ENCODE measurements at places on chromosomes 16 and 17. TPM values are rescaled to one million over a fixed set of nuclear protein-coding genes. Genes with fewer than 3 reads are reported as not detected.

CDH15 gene
- not detected for total RNA-seq

FBXW10 gene
- not detected for total RNA-seq

AGRP gene
- not detected for total RNA-seq

CXCL16 gene
- 2.5 TPM for total RNA-seq

MYCBPAP gene
- total RNA-seq, result 6.9 TPM

CFAP119 gene
- 3.8 TPM for total RNA-seq

RAB37 gene
- total RNA-seq, result 6.7 TPM

- no peaks in the 10 kb centered on the region for H3K4me1 ChIP-seq
- no peak overlapping the region for H3K27ac ChIP-seq
- no peak overlapping the region for H3K4me3 ChIP-seq
- no peaks in the 10 kb centered on the region for H3K27me3 ChIP-seq
- DNase-seq, result no peak
- H3K36me3 ChIP-seq, result no peaks in the 10 kb centered on the region
Observed at GRCh38 chr17:74249590-74250270, 24.3 kb upstream of the DNAI2 start.

GRCh38 chr16:6020162-6020985 lies 922.8 kb upstream of the EEF2KMT start:
- H3K4me1 ChIP-seq, result no peaks in the 10 kb centered on the region
- no peaks in the 10 kb centered on the region for H3K36me3 ChIP-seq
- H3K27me3 ChIP-seq, result peaks cover 14% of the 10 kb centered on the region
- no peak overlapping the region for H3K27ac ChIP-seq
- no peak overlapping the region for H3K4me3 ChIP-seq

DNA sequence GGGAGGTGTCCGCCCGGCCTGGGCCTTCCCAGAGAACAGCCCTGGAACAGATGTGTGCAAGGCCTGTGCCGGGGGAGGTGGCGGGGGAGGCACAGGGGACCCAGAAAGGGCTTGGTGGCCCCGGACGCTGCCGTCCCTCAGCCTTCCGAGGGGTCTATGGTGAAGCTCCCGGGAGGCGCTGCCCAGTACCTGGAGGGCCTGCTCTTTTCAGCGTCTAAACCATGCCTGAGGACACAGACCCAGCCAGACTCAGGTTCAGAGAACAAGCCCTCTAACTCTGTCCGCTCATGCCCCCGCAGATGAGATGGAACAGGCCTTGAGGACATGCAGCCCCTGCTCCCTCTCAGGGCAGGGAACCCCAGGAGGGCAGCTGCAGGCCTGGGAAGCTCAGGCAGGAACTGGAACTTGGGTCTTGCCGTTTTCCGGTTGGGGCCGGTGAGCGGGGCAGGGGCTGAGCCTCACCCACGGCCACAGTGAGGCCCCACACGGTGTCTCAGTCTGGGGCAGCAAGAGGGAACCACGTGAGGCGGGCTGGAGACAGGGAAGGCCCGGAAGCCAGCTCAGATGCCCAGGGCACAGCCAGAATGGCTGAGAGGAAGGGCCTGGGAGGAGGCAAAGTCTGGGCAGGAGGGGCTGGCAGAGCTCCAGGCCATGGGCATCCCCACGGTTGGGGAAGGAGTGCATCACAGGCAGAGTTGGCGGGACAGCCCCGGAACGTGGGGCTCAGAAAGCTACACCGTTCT lies 12.5 kb downstream of the SLC16A3 start:
- H3K4me3 ChIP-seq, result no peak overlapping the region
- peaks cover 42% of the 10 kb centered on the region for H3K36me3 ChIP-seq
- H3K4me1 ChIP-seq, result peaks cover 56% of the 10 kb centered on the region
- peak overlapping the region; percentile 77 for H3K27ac ChIP-seq

DNA sequence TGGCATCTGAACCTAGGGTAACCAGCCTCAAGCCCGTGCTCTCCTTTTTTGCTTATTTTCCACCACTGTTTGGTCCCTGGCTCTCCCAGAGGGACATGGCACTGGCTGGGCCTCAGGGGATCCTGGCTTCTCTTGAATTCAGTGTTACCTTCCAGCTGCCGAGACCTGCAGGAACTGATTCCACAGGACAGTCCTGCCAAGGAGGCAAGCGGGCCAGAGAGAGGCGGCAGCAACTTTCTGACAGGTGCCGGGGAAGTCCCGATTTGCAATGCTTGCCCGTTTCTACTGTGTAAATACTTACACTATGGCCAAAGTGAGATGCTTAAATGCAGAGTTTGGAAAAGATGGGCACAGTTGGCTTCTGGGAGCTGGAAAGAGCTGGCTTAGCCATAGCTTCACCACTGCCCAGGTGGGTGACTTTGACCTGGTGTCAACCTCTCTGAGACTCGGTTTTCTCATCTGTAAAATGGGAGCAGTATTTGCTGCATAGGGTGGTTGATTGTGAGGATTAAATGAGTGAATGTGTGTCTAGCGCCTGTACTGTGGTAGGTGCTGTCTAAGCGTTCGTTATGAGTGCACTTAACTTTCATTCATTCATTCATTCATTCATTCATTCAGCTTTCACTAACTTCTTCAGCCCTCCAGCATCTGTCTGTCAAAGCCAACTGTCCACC lies 124.9 kb downstream of the CMIP start:
- peaks cover 2% of the 10 kb centered on the region for H3K36me3 ChIP-seq
- DNase-seq, result no peak
- H3K27ac ChIP-seq, result peak overlapping the region; percentile 89
- H3K4me3 ChIP-seq, result peak overlapping the region; percentile 6
- no peaks in the 10 kb centered on the region for H3K27me3 ChIP-seq

DNA sequence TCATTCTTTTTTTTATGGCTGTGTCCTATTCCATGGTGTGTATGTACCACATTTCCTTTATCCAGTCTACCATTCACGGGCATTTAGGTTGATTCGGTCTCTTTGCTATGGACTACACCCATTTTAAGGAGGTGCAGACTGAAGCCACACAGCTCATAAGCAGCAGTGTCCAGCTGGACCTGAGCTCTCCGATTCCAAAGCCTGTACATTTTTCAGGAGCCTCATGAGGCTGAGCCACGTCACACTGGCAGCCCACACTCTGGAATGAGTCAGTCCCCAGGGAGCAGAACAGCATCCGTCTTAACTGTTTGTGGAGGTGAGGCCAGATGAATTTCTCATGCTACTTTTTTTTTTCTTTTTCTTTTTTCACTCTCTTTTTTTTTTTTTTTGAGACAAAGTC lies 116.1 kb downstream of the C16orf95 start:
- H3K36me3 ChIP-seq, result no peaks in the 10 kb centered on the region
- peaks cover 12% of the 10 kb centered on the region for H3K27me3 ChIP-seq
- no peak overlapping the region for H3K4me3 ChIP-seq
- DNase-seq, result no peak
- H3K27ac ChIP-seq, result no peak overlapping the region

GRCh38 chr16:48422537-48422936 lies 37.3 kb upstream of the SIAH1 start:
- no peaks in the 10 kb centered on the region for H3K36me3 ChIP-seq
- no peak overlapping the region for H3K4me3 ChIP-seq
- no peaks in the 10 kb centered on the region for H3K27me3 ChIP-seq
- no peak overlapping the region for H3K27ac ChIP-seq
- DNase-seq, result no peak

- H3K27me3 ChIP-seq, result peaks cover 11% of the 10 kb centered on the region
- no peaks in the 10 kb centered on the region for H3K36me3 ChIP-seq
- H3K27ac ChIP-seq, result no peak overlapping the region
Observed at GRCh38 chr17:79624718-79625478, 14.0 kb upstream of the RBFOX3 start.

GRCh38 chr17:81556175-81556691 lies 4.1 kb upstream of the FAAP100 start:
- no peak overlapping the region for H3K27ac ChIP-seq
- H3K4me1 ChIP-seq, result peaks cover 21% of the 10 kb centered on the region
- H3K27me3 ChIP-seq, result no peaks in the 10 kb centered on the region
- H3K36me3 ChIP-seq, result peaks cover 15% of the 10 kb centered on the region
- no peak for DNase-seq
